Astrocyte of the hippocampus (primary cell): ENCODE measurements at places on chromosomes 12 and 14.

- DNase-seq, result no peak
These were observed 382.2 kb downstream of the FUT8 start for GRCh38 chr14:65794674-65795279.

DNA sequence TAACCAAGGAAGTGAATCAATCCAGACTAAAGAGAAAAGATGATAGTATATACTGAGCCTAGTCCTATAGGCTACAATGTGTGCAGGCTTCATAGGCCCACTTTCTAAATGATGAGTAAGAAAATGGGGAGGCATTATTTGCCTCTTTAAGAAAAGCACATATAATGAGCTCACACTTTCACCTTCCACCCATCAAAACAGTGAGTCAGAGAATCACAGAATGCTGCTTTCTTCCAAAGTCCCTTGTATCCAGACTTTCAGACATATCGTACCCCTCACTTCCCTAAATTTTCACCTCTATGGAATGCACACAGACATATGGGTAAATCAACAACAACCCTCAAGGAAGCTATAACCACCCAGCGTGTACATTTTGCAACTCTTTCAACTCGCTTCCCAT is 286.4 kb upstream of the PRKD1 start:
- peak; percentile 57 for DNase-seq

DNA sequence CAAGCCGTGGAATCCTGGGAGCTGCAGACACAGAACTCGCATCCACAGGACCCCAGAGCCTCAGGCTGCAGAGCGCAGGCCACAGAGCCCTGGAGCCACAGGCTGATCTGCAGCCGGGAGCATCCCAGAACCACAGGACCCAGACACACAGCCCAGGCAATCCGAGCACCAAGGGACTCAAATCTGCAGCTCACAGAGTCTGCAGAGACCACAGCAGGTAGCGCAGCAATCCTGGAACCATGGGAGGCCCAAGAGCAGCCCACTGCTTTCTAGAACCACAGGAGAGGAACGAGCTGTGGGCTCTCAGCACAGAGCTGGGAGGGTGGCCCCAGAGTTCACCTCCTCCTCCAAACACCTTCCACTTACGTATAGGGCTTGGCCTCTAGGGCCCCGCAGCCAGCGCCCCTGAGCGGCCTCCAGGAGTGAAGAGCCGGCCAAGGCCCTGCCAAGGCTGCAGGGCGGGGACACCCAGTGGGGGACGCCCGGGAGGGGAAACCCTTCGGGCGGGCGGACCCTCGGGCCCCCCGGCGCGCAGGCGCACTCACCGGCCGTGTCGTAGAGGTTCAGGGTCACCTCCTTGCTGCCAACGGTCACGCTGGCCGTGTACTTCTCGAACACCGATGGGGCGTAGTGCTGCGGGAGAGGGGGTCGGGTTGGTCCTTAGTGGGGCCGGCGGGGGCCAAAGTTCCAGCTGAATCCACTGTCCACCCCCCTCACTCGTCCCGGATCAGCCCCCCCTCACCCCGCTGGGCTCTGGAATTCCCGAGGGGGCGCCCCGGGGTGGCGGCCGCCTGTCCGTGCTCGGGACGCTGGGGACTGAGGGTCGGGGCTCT is 665 bp downstream of the RHOF start:
- DNase-seq, result no peak

DNA sequence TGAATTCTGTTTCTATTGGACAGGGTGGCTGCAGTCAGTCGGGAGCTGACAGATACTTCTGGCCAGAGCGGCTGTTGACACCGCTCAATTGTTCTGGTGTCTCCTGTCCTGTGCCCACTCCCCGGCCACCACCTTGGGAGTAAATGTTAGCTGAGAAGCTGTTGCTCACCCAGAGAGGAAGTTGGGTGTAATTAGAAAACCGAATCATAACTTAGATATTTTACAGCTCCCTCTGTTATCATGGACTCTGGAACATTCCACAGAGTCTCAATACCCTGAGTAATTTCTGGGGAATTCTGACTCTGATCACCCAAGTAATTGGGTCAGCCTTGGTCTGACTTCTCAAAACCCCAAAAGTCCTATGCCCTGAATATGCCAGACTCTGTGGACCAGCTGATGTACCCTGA is 58.3 kb upstream of the RFLNA start:
- peak; percentile 93 for DNase-seq

DNA sequence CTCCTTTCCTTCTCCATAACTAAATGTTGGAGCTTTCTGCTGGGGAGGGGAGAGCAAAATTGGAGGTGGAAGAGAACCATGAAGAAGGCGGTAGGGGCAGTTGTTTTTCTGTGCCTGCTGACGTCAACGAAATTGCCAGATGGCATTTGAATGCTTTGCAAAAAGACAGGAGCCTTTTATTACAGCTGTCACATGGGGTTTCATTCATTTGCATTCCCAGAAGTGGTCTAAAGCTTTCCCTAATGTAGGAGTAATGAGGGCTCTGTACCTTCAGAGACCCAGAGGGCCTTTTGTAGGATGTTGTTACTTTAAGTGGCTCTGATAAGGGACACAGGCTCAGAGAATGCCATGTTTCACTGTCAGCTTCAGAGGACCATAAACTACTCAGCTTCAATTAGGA is 107.1 kb upstream of the SLCO1C1 start:
- DNase-seq, result peak; percentile 31

DNA sequence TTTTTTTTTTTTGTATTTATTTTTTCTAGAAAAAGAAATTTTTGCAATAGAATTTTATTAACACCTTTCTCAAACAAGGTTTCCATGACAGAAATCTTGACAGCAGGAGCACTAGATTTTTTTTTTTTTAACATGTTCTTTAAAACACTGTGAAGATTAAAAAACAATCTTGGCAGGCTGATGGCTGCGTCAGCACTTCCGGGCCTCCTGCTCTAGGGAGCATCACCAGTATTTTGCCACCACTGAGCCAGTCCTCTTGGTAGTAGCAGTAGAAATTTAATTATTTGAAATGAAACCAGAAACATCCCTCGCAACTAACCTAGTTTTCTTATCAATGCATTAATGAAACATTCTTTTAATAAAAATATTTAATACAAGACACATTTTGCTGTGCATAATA is 99.6 kb downstream of the APAF1 start:
- no peak for DNase-seq

GRCh38 chr14:73245480-73246325 is 8.4 kb downstream of the PAPLN start:
- peak; percentile 62 for DNase-seq

- DNase-seq, result peak; percentile 85
These were observed 152.1 kb upstream of the EEA1 start for GRCh38 chr12:93080994-93081809.

- DNase-seq, result no peak
These were observed 34.2 kb downstream of the MOAP1 start for GRCh38 chr14:93150227-93151208.

- peak; percentile 27 for DNase-seq
These were observed 64.8 kb downstream of the HECTD4 start for GRCh38 chr12:112317481-112317880.

DNA sequence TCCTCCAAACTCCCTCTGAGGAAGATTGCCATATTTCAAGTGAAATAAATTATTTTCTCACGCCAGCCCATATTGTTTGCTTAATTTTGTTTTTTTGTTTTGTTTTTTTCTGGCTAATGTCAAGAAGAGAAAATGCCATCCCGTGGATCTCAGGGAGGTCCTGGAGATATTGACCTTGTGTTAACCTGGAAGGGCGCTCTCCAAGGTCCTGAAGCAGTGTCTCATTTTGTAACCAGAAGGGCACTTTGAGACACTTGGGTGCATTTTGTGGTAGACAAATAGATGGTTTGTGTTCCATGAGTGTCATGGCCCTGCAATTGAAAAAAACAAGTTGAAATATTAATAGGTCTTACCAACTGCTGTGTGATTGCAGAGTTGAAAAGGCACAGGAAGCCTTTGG is 268.9 kb downstream of the SUDS3 start:
- peak; percentile 1 for DNase-seq

- DNase-seq, result no peak
These were observed 249.1 kb downstream of the ADGRD1 start for GRCh38 chr12:131202592-131203378.

GRCh38 chr12:16349131-16349460 is 1.7 kb downstream of the MGST1 start:
- peak; percentile 76 for DNase-seq

GRCh38 chr12:48779869-48780268 is 9.0 kb downstream of the ADCY6 start:
- peak; percentile 70 for DNase-seq

DNA sequence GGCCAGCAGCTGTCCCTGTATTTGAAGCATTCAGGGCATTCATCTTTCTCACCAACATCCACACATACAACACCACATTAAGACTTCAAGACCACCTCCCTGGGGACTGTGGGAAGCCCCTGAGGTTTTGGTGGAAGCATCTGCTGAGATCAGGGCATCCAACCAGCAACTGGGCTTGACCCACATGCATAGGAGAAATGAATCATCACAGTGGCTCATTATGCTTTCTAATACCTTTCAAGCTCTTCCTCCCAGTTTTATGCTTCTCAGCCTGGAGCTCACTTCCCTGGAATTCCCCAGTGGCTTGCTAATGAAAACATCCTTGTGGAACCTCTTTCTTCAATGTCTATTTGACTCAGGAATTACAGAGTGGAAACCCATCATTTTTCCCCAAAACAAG is 21.4 kb upstream of the CMKLR1 start:
- no peak for DNase-seq
